ENCODE measurements at places on chromosomes 16 and 17.

- DNase-seq: no peak
Observed at GRCh38 chr17:44591206-44591605, 33.9 kb downstream of the FZD2 start.

- peak; percentile 10 for DNase-seq
Observed at GRCh38 chr17:62075308-62075815, 10.3 kb upstream of the MED13 start.

GRCh38 chr17:21094298-21094704 lies 32.5 kb upstream of the DHRS7B start:
- DNase-seq: no peak

DNA sequence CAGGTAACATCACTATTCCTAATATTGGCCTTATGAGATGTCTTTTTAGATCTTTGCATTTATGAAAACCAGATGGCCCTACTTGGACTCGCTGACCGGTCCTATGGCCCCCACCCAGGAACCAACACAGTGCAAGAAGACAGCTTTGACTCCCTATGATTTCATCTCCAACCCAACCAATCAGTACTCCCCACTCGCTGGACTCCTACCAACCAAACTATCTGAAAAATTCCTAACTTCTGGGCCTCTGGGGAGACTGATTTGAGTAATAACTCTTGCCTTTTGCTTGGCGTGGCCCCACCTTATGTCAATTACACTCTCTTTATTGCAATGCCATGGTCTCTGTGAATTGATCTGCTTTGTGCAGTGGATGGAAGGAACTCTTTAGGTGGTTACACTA lies 828.9 kb downstream of the CDH11 start:
- no peak for DNase-seq

DNA sequence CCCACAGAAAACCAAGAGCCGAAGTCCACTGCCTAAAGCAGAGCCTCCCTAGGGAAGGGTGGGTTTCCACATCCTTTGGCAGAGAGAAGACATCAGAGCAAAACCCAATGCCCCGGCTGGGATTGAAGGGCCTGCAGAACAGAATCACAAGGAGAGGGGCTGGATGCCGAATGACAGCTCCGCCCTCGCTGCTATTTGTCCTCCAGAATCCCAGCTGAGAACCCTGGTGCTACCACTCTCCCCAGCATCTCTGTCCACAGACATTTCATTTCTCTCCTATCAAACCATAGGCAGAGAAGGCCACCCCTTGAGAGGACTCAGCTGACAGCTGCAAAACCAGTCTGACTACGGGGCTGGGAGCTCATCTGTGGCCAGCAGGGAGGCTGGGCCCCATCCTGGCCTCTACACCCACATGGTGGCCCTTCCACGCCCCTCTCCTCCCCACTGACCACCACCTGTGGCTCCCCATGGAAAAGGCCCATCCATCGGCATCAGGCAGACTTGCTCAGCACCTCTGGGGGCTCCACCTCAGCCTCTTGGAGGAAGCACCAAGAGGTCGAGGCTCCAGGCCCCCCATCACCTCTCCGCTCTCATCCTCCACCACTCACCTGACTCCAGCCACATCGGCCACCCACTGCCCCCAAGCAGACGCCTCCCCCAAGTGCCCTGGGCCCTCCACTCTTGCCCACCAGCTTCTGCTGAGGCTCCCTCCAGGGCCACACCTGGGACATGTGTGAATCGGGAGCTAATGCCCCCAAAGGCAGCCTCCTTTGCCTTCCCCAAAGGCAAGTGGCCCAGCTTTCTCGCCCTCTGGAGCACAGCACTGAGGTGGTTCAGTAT lies 288.5 kb downstream of the C16orf95 start:
- no peak for DNase-seq

GRCh38 chr16:86702824-86703588 lies 124.7 kb downstream of the FOXL1 start:
- no peak for DNase-seq

DNA sequence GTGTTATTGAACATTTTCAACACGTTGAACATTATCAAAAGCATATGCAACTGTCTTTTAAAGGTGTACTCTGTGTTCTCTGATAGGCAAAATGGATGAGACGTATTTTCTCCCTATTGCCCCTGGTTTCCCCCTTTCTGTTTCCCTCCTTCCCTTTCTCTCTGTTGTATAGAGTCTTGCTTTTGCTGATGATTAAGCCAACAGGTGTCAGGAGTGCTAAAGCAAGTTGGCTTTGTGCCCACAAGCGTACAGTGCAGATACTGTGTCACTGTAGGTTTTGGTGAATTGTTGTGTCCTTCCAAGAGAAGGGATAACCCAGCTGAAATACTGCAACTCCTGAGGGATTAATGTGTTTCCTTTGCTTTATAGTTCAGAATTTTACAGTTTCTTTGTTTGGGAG lies 74.4 kb downstream of the COX10 start:
- no peak for DNase-seq

DNA sequence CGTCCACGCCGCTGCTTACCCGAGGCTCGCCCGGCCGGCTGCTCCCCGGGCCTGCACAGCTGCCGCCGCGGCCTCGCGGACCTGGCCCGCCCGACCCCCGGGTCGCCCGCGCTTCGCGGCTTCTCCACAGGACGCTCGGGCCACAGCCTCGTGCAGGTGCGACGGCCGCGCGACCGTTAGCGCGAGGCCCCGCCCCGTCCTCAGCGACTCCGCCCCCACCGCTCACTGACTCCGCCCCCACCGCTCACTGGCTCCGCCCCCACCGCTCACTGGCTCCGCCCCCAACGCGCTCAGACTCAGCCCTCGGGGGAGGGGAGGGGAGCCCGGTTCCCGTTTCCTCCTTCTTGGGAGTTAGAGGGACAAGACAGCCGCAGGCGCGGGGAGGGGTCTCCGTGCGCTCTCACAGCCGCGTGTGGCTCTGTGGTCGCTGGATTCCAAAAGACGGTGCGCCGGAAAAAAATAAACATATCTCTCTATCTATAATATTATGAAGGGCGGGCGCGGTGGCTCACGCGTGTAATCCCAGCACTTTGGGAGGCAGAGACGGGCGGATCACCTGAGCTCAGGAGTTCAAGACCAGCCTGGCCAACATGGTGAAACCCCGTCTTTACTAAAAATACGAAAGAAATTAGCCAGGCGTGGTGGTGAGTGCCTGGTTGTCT lies at the start of gene MEIOB:
Gene MEIOB (minus strand): TSS at position 191 of the 662 bp plus-strand sequence. CDS start 3,989 bp downstream, outside the sequence.
- DNase-seq: peak; percentile 44

DNA sequence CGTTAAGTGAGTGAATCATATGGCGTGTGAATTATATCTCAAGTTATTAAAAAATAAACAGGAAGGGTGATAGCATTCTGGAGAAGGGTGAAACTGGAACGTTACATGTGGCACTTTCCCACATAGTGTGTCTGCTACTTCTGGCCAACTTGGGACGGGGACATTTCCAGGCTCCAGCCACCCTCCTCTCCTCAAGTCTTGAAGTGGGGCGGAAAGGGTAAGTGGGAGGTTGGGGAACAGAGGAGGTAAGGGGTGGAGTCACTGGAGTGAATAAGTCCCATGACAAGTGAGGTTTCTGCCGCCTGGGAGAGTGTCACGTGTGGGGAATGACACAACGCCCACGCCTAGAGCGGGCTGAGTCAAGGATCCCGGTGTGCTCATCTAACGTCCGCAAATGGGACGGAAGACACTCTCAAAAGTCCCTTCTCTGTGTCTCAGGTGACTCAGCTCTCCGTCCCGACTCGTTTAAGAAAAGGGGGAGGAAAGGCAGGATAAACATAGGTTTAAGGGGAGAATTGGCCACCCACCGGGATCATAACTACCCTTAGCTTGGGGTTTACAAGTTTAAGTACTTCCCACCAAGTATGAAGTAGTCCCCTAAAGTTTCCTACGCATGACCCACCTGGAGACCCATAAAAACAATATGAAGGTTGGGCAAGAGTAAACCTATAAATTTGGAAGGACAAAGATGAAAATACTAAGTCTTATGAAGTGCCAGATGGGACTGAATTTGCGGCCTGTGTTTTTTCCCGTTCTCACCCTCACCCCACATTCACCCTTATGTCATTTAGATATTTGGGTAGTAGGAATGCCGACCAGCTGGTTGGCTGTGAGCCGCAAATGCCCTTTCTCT lies 1.2 kb upstream of the SPAG9 start:
- peak; percentile 94 for DNase-seq
